ENCODE measurements at places on chromosomes 4 and X. TPM values are rescaled to one million over a fixed set of nuclear protein-coding genes. Genes with fewer than 3 reads are reported as not detected.

DNA sequence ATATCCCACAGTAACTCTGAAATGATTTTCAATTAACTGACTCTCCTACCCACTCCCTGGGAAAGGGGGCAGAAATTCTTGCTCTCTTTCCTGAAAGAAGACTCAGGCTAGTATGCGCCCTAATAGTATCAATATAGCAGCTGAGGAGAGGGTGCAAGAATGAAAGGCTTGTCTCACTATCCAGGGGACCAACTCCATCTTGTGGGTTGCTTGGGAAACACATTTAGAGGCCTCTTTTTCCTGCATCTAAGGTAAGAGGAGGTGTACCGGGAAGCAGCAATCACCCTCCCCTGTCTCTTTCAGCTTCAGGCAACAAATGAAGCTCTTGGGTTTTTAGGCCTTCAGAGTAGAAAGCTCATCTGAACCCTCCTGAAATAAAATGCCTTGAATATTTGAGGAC, 11.3 kb downstream of the TMEM255A start:
- no peak for DNase-seq

DNA sequence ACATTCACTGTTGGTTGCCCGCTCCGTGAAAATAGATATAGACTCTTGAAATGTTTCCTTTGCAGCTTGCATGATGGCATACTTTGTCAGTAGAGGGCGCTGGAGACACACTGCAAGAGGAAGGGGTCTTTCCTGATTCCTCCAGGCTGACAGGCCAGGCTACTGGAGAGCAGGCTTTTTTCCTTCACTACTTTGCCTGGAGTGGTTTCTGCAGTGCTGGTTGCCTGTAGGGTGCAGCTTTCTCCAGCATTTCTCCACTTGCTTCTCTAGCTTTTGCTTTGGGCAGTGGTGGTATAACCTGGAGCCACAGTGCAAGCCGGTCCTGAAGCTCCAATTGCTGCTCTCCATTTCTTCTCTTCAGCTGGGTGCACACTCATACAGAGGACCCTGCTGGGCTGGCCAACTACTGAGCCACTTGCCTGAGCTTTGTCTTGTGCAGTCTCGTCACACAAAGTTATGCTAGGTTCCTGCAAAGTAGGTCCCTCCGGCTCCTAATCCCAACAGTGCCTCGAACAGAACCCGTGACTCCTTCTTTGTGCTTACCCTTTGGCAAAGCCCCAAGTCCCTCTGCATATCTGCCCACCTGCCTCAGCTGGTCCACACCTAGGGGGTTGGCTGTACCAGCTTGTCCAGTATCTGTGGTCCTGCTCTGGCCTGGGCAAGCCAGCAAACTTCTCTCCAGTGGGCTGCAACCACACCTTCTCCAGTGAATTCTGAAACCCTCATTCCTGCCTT, 46.3 kb downstream of the RASSF6 start:
- peak; percentile 51 for DNase-seq

The HS3ST1 gene
- total RNA-seq = not detected

DNA sequence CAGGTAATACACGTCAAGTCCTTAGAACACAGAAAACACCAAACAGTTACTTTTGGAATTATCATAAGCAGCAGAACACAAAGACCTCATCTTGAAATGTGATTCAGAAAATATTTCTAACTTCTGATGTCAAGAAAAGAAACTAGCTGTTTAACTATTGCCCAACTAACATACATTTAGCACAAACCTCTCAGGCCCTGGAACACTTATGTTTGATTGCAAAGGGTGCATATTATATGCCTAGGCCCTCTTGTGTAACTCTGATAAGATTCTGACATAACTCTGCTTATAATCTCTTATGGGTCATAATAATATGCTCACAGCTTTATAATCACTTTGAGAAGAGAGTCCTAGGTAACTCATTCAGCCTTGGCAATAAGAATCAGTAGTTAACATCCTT, 62.6 kb downstream of the TBC1D9 start:
- no peak for DNase-seq

The CLCN4 gene
- total RNA-seq = not detected

The VAMP7 gene
- 30.5 TPM for total RNA-seq

GRCh38 chr4:113899271-113900070, 80.0 kb downstream of the ARSJ start:
- DNase-seq = peak; percentile 59

The SOD3 gene
- not detected for total RNA-seq

- no peak for DNase-seq
Observed at GRCh38 chrX:101708163-101708562, 48.5 kb upstream of the ARMCX2 start.

GRCh38 chr4:109873791-109874514, 26.0 kb downstream of the LRIT3 start:
- no peak for DNase-seq
